ENCODE measurements at places on chromosomes 6 and 20.
A peak's percentile ranks its signal among the peaks of the same experiment; 100 is the strongest.

GRCh38 chr6:140540743-140541142 is 1166.3 kb upstream of the CITED2 start:
- DNase-seq = no peak

DNA sequence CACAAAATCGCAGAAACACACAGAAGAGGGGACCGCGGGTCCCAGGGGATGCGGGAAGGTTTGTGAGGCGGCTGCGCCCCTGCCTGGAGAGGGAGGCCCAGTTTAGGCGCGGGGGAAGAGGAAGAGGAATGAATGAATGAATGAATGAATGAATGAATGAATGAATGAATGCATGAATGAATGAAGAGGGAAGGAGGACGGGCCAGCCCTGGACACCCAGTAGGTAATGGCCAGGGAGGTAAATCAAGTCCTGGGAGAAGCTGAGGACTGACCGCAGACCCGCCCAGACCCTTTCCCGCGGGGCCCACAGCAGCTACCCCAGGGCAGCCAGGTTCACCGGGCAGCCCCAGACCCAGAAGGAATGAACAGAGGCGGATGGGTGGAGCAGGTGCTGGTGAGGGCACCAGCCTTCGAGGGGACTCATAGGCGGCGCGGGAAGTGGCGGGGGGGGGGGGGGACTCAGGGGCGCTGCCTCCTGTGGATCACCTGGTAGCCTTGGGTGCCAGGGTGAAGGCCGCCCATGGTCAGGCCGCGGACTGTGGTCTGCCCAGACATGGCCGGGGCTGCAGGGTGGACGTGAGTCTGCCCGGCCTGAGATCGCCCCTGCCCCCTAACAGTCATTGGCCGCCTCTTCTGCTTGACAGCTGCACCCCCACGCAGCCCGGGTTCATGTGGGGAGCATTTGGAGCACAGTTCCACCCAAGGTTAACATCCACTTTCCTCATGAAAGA is 192.0 kb upstream of the PDE10A start:
- DNase-seq = no peak

- no peak for DNase-seq
Observed at GRCh38 chr6:148974351-148974750, 227.5 kb downstream of the UST start.

GRCh38 chr6:108673602-108674001 is 112.9 kb downstream of the FOXO3 start:
- no peak for DNase-seq

DNA sequence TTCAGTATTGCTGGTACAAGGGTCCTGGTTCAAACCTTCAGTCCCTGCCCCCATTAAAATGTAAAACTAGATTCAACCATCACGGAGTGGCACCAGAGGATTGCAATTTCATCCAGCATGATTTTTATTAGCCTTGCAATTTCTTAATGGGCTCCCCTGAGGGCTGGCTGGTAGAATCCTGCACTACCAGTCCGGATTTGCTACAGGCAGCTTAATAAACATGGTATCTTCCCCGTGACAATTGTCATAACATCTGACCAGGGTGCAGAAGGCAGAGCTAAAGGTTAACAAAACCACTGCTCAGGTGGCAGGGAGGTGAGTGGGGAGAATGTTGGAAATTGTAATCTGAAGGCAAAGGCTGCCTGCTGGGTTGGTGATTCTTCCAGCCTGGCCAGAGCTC is 94.5 kb downstream of the PKHD1 start:
- DNase-seq = no peak

DNA sequence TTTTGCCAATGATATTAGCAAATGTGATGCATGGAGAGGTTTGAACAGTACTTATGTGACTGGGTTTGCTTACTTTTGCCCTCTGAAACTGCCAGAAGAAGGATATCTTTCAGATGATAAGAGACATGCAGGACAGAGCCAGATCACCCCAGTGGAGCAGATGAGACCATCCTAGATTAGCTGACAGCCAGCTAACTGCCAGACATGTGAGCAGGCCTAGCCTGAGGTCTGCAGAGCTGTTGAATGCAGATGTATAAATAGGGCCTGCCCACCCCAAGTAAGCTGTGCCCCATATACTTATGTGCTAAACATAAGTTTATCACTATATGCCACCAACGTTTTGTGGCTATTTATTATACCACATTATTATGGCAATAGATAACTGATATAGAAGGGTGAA is 5.9 kb downstream of the ZSCAN31 start:
- DNase-seq = no peak

DNA sequence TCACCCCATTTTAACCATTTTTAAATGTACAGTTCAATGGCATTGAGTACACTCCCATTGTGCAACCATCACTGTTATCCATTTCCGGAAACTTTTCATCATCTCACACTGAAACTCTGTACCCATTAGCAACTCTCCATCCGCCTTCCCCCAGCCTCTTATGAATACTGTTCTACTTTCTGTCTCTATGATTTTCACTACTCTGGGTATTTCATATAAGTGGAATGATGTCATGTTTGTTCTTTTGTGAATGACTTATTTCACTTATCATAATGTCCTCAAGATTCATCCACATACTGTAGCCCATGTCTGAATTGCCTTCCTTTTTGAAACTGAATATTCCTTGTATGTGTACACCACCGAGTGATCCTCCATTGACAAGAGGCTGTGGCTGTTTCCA is 92.9 kb upstream of the TOX2 start:
- no peak for DNase-seq

DNA sequence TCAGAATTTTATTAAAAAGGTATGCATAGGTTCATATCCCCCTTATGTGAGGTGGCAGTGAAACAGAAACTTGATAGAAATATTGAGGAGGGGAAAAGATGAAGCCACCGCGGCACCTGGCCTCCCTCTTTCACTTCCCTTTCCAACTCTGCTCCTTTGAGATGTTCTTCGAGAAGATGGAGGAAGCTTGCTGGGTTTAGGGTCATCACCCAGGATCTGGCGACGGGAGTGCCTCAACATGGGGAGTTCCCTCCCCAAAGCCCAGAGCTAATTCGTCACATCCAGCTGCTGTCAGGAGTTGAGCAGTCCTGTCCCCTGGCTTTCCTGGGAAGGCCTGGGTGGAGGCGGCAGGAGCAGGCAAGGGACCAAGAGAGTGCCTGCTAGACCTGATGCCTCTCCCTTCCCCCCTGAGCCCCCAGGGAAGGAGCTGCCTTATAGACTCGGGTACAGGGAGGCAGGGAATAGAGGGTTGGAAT is 29.1 kb downstream of the RREB1 start:
- no peak for DNase-seq

- DNase-seq = no peak
Observed at GRCh38 chr6:166813461-166813860, 142.9 kb downstream of the RNASET2 start.

DNA sequence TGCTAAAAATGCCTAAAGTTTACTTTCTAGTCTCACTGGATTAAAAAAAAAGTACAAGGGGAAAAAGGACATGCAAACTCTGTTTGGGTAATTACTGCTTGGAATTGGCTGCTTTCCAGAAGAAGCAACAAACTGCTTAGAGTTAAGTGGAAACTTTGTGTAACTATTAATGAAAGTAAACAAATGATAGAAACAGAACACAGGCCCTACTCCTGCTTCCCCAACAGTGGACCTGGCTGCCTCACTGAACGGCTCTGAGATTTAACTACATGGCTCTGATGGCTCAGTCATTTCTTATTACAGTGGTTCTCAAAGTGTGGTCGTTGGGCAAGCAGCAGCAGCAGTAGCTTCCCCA is 108.5 kb downstream of the MAN1A1 start:
- DNase-seq = no peak

DNA sequence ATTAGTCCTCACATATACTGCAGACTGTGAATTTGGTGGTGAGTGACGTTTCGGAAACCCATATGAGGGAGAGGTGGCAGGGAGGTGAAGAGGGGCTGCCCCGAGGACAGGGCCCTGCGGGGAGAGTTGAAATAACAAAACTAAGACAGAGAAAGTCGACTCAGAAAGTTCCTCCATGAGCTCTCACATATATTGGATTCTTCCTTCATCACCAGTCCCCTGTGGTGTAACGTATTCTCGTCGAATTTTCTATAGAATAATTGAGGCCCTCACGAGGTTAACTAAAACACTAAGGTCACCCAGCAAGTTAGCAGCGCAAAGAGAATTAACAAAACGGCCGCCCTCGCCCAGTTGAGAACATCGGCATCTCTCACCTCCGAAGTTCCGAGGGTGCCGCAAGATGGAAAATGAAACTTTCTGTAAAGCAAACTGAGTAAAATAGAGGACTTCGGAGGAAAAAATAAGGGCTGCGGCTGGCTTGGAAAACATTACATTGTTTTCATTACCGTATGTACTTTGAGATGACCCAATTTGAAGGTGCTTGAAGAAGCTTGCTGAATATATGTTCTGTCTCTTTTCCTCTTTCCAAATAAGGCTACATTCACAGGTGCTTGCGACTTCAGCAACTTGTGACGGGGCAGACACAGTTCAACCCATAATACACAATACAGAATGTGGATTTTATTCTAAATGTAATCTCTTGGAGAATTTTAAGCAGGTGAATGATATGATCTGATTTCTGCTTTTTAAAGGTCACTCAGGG is 490.9 kb upstream of the JARID2 start:
- DNase-seq = peak; percentile 63

GRCh38 chr6:51432481-51432880 is 613.8 kb downstream of the TFAP2B start:
- DNase-seq = no peak

DNA sequence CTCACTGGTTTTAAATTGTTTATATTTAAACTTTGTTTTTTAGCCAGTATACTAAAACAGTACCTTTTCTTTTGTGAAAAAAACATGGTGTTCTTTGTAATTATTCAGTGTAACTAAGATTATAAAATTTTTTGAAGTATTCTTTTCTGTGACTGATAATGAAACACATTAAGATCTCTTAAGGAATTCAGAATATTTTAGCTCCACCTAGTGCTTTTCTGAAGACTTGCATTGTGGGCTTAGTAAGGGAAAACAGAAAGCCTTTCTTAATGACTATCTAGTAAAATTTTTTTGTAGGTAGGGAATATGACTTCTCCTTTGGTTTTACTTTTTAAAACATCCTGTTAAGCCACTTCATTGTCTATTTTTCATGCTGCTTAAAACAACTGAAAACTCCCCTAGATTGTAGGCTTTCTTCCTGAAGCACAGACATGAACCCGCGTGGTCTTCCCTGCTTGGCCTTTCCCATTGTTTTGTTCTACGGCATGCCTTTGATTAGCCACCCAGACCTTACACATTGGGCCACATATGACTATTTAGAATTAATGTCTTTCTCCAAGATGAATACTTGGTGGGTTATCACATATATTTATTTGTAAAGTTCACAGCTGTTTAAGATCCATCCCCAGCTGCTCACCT is 72.1 kb downstream of the AFDN start:
- DNase-seq = no peak

GRCh38 chr20:18004384-18005031 is 35.7 kb downstream of the MGME1 start:
- DNase-seq = no peak

DNA sequence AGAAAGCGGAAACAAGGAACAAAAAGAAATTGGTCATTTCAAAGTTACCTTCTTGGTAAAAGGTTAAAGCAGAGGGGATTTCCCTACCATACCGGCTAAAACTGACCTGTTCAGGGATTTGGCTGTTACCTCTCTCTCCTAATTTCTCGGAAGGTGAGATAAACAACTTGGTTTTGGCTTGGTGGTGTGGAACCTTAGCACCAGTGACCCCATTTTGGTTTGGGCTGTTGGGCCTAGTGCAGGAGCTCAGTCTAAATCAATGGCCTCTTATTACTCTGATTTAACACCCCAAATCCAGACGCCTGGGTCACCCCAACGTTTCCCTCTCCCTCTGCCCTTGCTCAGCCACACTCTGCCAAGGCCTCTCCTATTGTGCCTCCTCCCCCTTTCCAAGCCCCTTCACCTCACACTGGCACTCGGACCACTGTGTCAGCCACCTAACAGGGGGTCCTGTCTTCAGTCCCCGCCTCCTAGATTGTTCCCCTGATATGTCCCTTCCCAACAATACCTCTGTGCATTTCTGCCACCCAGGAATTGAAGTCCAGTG is 8.3 kb downstream of the NCR2 start:
- DNase-seq = no peak

GRCh38 chr6:168937054-168937453 is 316.6 kb downstream of the THBS2 start:
- no peak for DNase-seq

DNA sequence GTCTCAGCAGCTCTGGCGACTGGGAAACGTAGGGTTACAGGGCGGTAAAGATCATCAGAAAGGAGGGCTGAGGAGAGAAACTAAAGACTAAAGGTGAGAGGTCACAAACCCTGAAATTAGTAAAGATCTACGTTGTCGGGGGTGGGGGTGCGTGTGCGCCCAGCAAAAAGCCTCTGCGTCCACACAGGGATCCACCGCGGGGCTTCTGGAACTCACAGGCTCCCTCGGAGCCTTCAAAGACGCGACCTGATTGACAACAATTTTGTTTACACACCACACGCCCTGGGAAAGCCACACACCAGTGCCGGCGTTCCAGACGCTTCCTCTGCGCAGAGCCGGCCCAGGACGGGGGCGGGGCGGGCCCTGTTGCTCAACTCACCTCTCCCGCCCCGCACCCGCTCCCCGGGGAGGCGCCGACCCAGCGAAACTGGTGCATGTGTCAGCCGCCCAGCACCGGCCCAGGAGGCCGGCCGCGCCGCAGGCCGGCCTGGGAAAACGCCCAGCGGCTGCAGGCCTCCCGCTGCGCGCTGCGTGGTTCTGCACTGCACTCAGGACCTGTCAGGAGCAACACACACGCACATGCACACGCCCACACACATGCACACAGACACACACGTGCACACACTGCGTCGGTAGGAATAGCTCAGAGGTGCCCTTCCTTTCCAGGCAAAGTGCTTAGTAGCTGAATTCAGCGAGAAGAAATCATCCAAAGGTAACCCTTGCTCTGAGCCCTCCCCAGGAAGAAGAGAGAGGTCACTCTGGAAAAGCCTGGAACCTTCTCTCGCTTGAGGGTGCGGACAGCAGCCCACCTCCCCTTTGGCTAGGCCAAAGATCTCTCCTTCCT is 57.2 kb upstream of the ARID1B start:
- peak; percentile 46 for DNase-seq

- no peak for DNase-seq
Observed at GRCh38 chr6:155432293-155432692, 23.3 kb downstream of the NOX3 start.

DNA sequence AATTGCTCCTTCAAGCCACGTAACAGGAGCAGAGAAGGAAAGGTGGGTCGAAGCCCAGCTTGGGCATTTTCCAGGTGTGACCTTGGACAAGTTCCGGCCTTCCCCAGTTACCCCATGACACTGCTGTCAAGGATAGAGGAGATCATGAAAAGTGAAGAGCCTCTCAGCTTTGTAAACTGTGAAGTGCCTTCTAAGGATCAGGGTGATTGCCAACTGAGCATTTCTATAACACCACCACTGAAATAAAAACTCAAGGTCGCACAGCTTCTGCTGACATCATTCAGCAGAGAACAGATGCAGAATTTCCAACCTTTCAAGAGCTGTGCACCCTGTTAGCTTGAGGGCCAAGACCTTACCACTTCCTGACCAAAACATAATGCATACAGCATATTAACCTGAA is 24.0 kb upstream of the ZMYND8 start:
- DNase-seq = no peak

GRCh38 chr6:44915111-44915510 is 413.0 kb upstream of the RUNX2 start:
- DNase-seq = no peak

GRCh38 chr20:32315399-32315798 is 37.9 kb downstream of the KIF3B start:
- no peak for DNase-seq

Data from stimulated activated CD8-positive, alpha-beta memory T cell treated with anti-CD3 and anti-CD28 coated beads, Interleukin-7, amount 100 ng/mL, for 48 hours (primary cell).